ENCODE measurements at places on chromosomes 3 and 15. TPM values are rescaled to one million over a fixed set of nuclear protein-coding genes. Genes with fewer than 3 reads are reported as not detected.

CYP1A2 gene
- not detected for total RNA-seq

ACKR4 gene
- total RNA-seq = 0.59 TPM

GRCh38 chr3:187920913-187921312 lies 175.6 kb upstream of the BCL6 start:
- no peak overlapping the region for H3K4me3 ChIP-seq
- no peak overlapping the region for H3K27ac ChIP-seq
- H3K27me3 ChIP-seq = no peaks in the 10 kb centered on the region

- H3K4me1 ChIP-seq = no peaks in the 10 kb centered on the region
- H3K27ac ChIP-seq = no peak overlapping the region
- H3K36me3 ChIP-seq = no peaks in the 10 kb centered on the region
- H3K27me3 ChIP-seq = no peaks in the 10 kb centered on the region
- H3K4me3 ChIP-seq = no peak overlapping the region
Measured at GRCh38 chr3:171249245-171249644, 211.0 kb downstream of the TNIK start.

DNA sequence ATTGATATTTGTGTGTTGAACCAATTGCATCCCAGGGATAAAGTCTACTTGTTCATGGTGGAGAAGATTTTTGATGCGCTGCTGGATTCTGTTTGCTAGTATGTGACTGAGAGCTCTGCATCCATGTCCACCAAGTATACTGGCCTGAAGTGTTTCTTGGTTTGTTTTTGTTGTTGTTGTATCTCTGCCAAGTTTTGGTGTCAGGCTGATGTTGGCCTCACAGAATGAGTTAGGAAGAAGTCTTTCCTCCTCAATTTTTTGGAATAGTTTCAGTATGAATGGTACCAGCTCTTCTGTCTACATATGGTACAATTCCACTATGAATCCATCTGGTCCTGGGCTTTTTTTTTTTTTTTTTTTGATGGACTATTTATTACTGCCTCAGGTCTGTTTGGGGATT lies 50.9 kb upstream of the OSTN start:
- H3K36me3 ChIP-seq = no peaks in the 10 kb centered on the region
- H3K4me3 ChIP-seq = no peak overlapping the region
- no peaks in the 10 kb centered on the region for H3K27me3 ChIP-seq
- H3K4me1 ChIP-seq = no peaks in the 10 kb centered on the region
- no peak for DNase-seq

GRCh38 chr15:51161491-51162220 lies 67.0 kb upstream of the TNFAIP8L3 start:
- DNase-seq = no peak
- no peaks in the 10 kb centered on the region for H3K27me3 ChIP-seq
- no peak overlapping the region for H3K4me3 ChIP-seq
- H3K27ac ChIP-seq = no peak overlapping the region

DNA sequence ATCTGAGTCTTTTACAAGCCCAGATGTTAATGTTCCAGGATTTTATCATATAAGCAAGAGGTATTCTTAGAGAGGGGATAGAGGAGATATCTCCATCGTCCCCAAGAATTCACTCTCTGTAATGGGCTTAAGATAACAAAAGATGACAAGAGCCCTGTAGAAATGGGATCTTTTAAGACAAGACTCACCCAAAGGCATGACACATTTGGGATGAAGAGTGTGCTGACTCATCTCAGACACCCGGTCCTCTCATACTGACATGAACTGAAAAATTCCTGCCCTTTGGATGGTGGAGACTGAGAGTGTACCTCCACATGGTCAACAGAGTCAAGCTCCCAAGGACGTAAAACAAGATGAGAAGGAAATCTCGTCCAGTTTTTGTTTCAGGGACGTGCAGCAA lies 11.0 kb downstream of the LEKR1 start:
- no peak for DNase-seq
- H3K4me3 ChIP-seq = no peak overlapping the region
- no peak overlapping the region for H3K27ac ChIP-seq

GRCh38 chr15:65896236-65896635 lies 26.9 kb downstream of the RAB11A start:
- no peak for DNase-seq
- no peaks in the 10 kb centered on the region for H3K4me1 ChIP-seq
- no peak overlapping the region for H3K27ac ChIP-seq
- no peaks in the 10 kb centered on the region for H3K36me3 ChIP-seq
